SJCRH30 (cell line): ENCODE measurements at places on chromosomes 3 and 15.
A peak's percentile ranks its signal among the peaks of the same experiment; 100 is the strongest.

DNA sequence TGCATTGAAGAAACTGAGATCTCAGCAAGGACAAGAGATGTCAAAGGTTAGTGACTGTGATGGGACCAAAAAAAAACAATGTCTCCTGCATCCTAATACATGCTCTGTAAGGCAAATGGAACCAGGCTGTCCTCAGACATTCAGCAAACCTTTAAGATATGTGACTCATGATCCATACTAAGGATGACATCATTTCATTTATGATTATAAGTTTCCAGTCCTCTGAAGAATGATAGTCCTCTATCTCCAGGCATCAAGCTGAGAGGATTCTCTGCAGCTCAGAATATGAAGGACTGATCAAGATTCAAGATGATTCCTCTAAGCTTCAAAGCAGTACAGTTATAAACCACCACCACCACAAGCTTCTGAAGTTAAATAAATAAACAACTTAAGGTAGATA is 47.6 kb downstream of the SSR3 start:
- DNase-seq = no peak

- DNase-seq = peak; percentile 40
These were observed 91.1 kb upstream of the KLF13 start for GRCh38 chr15:31235311-31236183.

GRCh38 chr3:33403756-33404155 is 36.4 kb downstream of the UBP1 start:
- DNase-seq = no peak

DNA sequence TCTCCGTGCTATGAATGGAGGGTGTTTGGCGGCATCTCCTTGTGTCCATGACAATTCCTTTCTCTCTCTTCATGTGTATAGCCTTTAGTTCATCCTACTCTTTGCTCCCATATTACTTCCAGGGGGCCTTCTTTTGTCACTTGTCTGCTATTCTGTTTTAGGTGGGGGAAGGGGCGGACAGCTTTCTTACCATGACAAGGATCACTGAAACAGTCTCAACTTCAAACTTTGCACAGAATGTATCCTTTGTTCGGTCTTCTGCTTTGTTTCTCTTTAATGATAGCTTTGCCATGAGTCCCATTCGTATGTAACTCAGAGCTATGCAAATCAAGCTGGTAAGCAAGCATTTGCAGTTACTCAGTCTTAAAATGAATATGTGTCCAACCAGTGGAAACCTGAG is 294.2 kb downstream of the TIGIT start:
- no peak for DNase-seq

GRCh38 chr15:36632226-36632625 is 52.8 kb downstream of the CDIN1 start:
- no peak for DNase-seq

DNA sequence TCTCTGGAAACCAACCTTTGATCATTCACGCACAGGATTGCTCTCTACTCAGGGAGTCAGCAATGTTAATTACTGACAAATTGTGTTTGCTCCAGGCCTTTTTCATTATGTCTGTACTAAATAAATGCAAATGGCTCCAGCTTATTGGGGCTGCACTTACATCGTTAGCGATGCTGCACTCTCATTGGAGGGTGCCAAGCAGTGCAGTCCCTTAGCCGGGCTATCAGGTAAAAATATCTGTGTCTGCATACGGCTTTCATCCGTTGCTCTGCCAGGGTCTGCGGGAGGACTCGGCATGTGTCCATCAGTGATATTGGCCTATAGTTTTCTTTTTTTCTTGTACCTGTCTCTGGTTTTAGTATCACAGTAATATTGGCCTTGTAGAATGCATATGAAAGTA is 471.5 kb upstream of the CADM2 start:
- DNase-seq = no peak

GRCh38 chr3:41431386-41431785 is 232.1 kb downstream of the CTNNB1 start:
- DNase-seq = no peak

- DNase-seq = no peak
These were observed 33.5 kb downstream of the MLH1 start for GRCh38 chr3:37026851-37027250.

DNA sequence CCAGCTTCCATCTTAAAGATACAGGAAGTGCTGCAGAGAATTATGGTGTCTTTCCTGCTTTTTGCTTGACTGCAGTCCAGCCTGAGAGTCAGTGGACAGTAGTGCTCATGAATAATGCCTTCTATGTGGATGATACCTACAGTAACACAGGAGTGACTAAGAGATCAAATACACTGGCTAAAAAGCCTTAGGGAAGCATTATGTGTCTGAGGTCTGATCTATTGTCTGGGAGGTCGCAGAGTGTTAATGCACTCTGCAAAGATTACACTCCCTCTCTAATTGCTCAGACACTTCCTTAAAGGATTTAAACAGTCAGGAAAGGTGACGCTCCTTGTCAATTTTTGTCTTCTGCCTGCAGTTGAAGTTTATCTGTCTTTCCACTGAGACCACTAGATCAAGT is 183.6 kb downstream of the MCTP2 start:
- no peak for DNase-seq

GRCh38 chr3:4751029-4751501 is 228.2 kb upstream of the BHLHE40 start:
- no peak for DNase-seq

DNA sequence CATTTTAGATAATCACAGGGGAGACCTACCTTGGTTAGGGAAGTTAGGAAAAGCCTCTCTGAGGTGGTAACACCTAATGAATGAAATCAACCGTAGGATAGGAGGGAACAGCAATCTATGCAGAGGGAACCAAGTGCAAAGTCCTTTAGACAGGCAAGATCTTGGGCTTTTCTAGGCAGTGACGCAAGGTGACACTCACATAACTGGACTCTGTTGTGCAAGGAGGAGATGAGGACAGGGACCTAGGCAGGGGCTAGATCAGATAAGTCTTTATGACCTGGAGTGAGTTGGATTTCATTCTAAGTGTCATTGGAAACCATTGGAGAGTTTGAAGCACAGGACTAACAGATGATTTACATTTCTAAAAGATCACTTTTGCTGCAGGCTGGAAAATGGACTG is 4.6 kb upstream of the LMOD3 start:
- DNase-seq = no peak
